ENCODE measurements at places on chromosomes 7 and 10. TPM values are rescaled to one million over a fixed set of nuclear protein-coding genes. Genes with fewer than 3 reads are reported as not detected.

PLCE1 gene
- polyA plus RNA-seq = 27.4 TPM

CHAT gene
- 0.96 TPM for polyA plus RNA-seq

NACAD gene
- polyA plus RNA-seq = 7.2 TPM

FAM170B gene
- not detected for polyA plus RNA-seq

CYP26C1 gene
- not detected for polyA plus RNA-seq

SDK1 gene
- 6.4 TPM for polyA plus RNA-seq

PPIF gene
- polyA plus RNA-seq = 67.5 TPM

TMEM225B gene
- polyA plus RNA-seq = 1.3 TPM

HTR5A gene
- polyA plus RNA-seq = 0.03 TPM

ANLN gene
- polyA plus RNA-seq = 19.4 TPM

SHH gene
- 7.5 TPM for polyA plus RNA-seq

GIMAP6 gene
- polyA plus RNA-seq = 10.7 TPM

MSMB gene
- 0.25 TPM for polyA plus RNA-seq

TMEM140 gene
- polyA plus RNA-seq = 20.6 TPM

IFIT1B gene
- 0.34 TPM for polyA plus RNA-seq

CDC14C gene
- 0.06 TPM for polyA plus RNA-seq

ATRNL1 gene
- 2.6 TPM for polyA plus RNA-seq

C7orf33 gene
- polyA plus RNA-seq = not detected

SPAG6 gene
- 0.19 TPM for polyA plus RNA-seq

SAP25 gene
- polyA plus RNA-seq = 7.9 TPM

SPDYE1 gene
- polyA plus RNA-seq = 0.72 TPM

All from large intestine (tissue), 12 donors.